GOT3 (cell line): ENCODE measurements at places on chromosomes 5 and 9.

DNA sequence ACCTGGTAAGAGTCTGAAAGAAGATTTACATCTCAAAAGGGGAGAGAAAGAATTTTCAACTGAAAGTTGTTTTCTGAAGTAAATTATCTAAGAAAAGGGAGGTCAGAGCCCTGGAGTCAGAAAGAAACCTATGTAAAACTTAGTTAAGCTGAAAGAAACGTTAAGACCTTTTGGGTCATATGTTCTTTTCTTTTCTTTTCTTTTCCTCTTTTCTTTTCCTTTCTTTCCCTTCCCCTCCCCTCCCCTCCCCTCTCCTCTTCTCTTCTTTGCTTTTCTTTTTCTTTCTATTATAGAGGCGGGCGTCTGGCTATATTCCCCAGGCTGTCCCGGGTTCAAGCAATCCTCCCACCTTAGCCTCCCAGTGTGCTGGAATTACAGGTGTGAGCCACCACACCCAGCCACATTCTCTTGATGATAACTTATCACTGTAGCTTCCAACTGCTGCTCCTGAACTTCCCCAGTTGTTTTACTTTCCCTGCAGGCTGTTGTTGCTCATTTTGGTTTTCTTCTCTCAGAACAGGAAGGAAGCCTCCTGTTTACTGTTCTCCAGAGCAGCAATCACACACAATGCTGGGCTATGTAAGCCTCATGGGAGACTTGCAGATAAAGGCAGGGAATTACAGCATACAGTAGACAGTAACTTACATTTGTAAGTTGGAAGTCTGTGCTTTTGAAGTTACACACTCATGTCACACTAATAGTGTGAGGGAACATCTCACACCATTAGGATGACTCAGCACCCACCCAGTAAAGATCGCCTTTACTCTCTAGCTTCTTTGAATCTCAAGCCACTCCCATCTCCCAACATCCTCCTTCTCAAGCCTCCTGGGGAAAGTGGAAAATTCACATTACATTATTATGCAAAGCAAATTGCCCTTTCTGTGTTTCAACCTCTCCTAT is 2216.6 kb upstream of the WWC1 start:
- no peak for DNase-seq

- DNase-seq, result no peak
Measured at GRCh38 chr9:31519011-31519410, 865.4 kb upstream of the ACO1 start.

- no peak for DNase-seq
Measured at GRCh38 chr9:85502815-85503655, 238.7 kb downstream of the AGTPBP1 start.

DNA sequence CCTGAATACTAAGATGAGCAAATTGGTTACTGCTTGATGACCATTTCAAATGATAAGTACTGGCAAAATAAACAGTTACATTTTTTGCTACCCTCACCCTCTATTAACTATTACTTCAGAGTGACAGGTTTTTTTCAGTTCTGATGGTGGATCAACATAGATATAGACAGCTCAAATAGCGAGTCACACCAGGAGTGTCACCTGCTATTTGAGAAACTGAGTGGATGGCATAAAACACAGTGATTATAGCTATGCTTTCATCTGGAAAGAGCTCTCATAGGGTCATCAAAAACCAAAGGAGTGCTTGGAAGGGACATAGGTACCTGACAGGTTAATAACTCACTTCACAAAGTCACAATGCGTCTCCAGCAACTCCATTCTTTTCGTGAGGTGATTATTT is 244.5 kb upstream of the C9orf72 start:
- DNase-seq, result no peak

DNA sequence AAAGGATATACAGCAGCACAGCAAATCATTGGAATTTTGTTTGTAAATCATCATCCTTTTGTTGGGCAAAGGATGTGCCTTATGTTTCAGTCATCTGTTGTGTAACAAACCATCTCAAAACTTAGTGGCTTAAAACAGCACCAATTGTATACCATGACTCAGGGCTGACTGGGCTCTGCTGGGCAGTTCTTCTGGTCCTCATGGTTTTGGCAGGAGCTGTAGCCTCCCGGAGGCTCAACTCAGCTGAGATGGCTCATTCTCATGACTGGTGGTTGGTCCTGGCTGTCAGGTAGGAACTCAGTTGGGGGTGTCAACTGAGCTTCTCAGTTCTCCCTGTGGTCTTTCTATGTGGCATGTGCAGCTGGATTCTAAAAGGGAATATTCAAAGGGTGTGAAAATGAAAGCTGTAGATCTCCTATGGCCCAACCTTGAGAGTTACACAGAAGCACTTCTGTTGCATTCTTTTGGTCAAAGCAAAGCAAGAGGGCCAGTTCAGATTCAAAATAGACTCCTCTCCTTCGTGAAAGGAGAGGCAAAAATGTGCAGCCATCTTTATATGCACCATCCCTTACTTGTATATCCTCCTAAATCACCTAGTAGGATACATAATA is 39.1 kb upstream of the CPEB4 start:
- no peak for DNase-seq
